ENCODE measurements at places on chromosomes 1 and 21. TPM values are rescaled to one million over a fixed set of nuclear protein-coding genes. Genes with fewer than 3 reads are reported as not detected.

The PCAT6 gene
- total RNA-seq, result not detected

The PEX19 gene
- total RNA-seq, result 30.3 TPM

The SRP9 gene
- total RNA-seq, result 139 TPM

The TSACC gene
- total RNA-seq, result 2.1 TPM

The LCE3D gene
- not detected for total RNA-seq

The C1QA gene
- total RNA-seq, result 50.6 TPM

The MYOG gene
- total RNA-seq, result 247 TPM

The KRTAP10-7 gene
- not detected for total RNA-seq

The DAB1 gene
- 1.6 TPM for total RNA-seq

The BTBD19 gene
- total RNA-seq, result 5.7 TPM

The PBX1 gene
- 53.2 TPM for total RNA-seq

The LELP1 gene
- total RNA-seq, result not detected

The UROD gene
- 149 TPM for total RNA-seq

The LYPD8 gene
- not detected for total RNA-seq

The ASPM gene
- 5.7 TPM for total RNA-seq

The SLC5A3 gene
- 21.4 TPM for total RNA-seq

The CRYZ gene
- total RNA-seq, result 21.4 TPM

The TRABD2B gene
- total RNA-seq, result 0.52 TPM

The RSRP1 gene
- 46.4 TPM for total RNA-seq

The S1PR1 gene
- total RNA-seq, result 21.9 TPM

The TMEM200B gene
- 6.8 TPM for total RNA-seq

The UTP25 gene
- 4.7 TPM for total RNA-seq

The TAS1R1 gene
- total RNA-seq, result 5.7 TPM

The FLG2 gene
- total RNA-seq, result not detected

The RGS8 gene
- not detected for total RNA-seq

The COL24A1 gene
- 3.7 TPM for total RNA-seq

The S100A2 gene
- not detected for total RNA-seq

The PGLYRP4 gene
- not detected for total RNA-seq

The LRRC53 gene
- not detected for total RNA-seq

The MYBPH gene
- total RNA-seq, result 27.7 TPM
